Stromal cell of bone marrow (primary cell): ENCODE measurements at places on chromosomes 16 and 17.

GRCh38 chr17:55430541-55431288, 9.1 kb upstream of the MMD start:
- no peak for DNase-seq

GRCh38 chr17:992933-993332, 4.0 kb upstream of the TIMM22 start:
- DNase-seq, result no peak

DNA sequence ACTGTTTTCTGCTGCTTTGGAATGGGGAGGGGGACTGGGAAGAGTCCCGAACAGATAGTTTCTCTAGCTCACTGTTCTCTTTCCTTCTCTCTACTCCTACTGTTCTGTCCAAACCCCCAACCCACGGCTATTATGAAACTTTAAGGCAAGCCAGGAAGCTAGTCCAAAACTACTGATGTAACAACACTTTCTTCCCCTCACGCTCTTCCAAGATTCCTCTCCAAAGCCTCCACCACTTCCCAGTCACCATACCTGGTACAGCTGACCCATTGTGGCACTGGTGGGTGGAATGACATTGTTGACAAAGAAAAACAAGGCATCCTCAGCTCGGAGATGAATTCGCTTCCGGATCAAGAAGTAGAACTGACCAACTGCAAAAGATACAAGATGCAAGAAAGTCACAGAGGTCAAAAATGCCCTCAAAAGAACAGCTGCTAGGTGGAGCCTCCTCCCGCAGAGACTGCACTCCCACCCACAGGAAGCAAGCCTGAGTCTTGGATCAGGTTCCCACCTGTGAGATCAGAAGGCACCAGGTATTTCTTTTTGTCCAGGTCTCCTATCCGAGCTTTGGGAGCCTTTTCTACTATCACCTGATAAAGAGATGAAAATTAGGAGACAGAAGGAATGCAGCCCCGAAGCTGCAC, 1.0 kb downstream of the GABARAP start:
- no peak for DNase-seq

- DNase-seq, result no peak
Measured at GRCh38 chr16:82331397-82331796, 161.4 kb upstream of the MPHOSPH6 start.

DNA sequence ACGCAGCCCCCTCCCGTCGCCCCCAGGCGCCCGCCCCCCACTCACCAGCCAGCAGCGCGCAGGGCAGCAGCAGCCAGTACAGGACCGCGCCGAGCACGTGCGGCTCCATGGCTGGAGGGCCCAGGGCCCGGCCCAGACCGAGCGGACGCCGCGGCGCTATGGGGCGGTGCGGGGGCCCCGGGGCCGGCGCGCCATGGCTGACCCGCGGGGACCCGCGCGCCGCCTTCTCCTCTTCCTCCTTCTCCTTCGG, 239 bp downstream of the PIEZO1 start:
- DNase-seq, result no peak

DNA sequence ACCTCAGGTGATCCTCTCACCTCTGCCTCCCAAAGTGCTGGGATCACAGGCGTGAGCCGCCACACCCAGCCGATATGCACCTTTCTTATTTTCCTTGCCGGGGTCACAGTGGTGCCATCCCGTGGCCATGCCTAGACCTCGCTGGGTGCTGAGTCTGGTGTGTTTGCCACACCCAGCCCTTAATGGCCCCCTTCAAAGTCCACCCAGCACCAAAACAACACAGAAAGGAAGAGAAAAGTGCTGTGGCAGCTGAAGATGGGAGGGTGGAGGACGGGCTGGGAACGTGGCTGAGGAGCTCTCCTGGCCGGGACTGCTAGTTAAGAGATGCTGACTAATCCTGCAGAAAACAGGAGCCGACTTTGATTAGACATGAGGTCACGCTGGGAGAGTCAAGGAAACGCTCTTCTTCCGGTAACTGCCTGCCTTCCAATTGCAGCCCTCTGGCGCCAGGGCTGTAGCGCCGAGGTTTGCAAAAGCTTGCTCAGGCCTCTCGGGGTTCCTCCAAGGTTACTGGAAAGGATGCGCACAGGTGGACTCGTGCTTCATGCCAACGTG, 10.9 kb downstream of the SLC43A2 start:
- DNase-seq, result peak; percentile 53

GRCh38 chr16:8729779-8730334, 55.4 kb downstream of the ABAT start:
- no peak for DNase-seq
